ENCODE measurements at places on chromosomes 16 and 17.

DNA sequence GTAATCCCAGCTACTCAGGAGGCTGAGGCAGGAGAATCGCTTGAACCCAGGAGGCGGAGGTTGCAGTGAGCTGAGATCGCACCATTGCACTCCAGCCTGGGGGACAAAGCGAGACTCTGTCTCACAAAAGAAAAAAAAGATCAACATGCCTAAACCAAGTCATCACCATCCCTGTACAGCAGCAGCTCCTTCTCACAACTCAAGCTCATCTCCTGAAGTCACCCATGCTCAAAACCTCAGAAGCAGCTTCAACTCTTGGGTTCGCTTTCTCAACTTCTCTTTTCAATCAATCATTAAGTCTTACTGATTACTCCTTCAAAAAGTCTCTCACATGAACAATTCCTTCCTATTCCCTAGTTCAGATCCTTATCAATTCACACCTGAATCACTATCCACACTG lies 31.3 kb downstream of the PHLPP2 start:
- no peak for DNase-seq

GRCh38 chr17:7523033-7523432 lies 25.8 kb upstream of the TNFSF12 start:
- DNase-seq: no peak

DNA sequence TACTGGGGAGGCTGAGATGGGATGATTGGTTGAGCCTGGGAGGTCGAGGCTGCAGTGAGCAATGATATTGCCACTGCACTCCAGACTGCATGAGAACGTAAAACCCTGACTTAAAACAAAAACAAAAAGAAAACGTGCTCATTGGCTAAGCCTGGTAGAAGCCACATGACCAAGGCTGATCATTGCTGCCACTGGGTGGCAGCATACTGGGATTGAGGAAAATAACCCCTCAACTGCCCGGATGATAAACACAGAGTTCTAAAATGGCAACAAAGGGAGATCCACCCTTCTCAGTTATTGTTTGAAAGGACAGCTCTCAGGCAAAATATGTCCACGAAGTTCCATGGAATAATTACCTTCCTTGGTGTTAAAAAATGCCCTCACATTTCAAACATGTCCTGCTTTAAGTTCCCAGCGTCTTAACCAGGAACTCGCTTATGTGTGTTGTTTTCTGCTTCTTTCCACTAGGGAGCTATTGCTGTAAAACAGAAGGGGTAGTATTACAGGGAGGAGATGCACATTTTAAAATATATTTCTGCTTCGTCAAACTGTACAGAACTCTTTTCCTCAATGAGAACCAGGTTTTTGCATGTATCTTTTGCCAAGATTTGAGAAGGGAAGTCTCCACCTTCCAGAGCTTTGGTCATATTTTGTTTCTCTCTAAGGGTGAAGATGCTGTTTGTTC lies 675.3 kb downstream of the MAF start:
- DNase-seq: peak; percentile 10

- no peak for DNase-seq
Measured at GRCh38 chr16:67959536-67960329, 8.7 kb downstream of the SLC12A4 start.

GRCh38 chr16:57677622-57678369 lies 9.7 kb downstream of the ADGRG3 start:
- DNase-seq: no peak

- DNase-seq: no peak
Measured at GRCh38 chr16:67115639-67116038, 5.9 kb downstream of the PHAF1 start.

DNA sequence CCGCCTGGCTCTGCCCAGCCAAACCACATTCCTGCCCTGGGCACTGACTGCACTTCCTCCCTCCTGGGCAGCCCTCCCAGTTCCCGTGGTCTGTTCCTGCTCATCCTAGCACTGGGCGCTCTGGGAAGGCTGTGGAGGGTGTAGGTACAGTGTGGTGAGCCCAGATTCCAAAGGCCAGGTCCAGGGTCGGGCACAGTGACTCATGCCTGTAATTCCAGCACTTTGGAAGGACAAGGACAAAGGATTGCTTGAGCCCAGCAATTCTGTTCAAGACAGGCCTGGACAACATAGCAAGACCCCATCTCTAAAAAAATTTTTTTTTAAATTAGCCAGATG lies 30.6 kb downstream of the C16orf74 start:
- no peak for DNase-seq

DNA sequence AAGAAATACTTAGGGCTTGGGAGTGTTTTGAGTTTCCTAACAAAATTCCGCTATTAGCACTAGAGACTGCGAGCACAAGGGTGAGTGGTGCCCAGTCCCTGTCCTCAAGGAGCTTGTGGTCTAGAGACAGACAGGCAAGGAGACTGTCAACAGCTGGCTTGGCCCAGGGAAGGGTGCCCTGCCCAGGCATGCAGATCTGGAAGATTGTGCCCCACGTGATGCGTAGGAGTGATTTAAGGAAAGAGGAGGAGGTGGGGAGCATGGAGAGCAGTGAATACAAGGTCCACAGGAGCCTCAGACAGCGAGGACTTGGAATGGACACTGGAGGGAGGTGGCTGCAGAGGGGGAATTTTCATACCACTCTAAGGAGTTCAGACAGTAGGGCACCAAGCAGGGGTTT lies 25.0 kb downstream of the SCPEP1 start:
- no peak for DNase-seq

DNA sequence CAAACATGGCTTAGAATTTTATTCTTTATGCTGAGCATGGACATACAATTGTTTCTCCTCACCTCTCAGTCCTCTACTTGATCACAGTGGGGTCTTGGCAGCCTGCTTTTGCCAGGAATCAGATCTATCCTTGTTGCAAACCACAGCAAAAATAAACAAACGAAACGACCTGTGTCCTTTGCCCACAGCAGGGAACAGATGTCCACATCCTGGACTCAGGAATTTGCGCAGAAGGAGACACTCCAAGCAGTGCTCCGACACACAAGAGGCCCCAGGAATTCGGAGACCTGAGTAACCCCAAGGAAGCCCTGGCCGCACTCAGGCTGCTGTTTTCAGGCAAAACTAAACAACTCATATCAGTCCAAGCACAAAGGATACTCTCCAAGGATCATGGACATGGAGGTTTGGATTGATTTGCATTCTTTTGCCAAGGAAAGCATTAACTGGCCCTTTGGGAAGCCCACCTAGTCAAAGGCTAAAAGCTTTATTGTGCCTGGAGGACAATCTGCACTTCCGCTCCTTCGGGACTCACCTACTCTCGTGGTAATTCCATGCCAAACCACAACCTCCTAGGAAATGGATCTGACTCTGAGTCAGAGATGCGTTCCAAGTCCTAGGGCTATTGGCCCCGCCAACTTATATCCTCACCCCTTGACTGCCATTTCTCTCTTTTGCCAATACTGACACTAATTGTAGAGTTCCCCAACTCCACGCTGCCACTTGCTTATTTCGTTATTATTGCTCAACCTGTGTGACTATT lies 271.1 kb upstream of the CDH11 start:
- DNase-seq: no peak

GRCh38 chr17:80477647-80478478 lies 1.5 kb upstream of the NPTX1 start:
- DNase-seq: no peak

- DNase-seq: peak; percentile 8
Measured at GRCh38 chr16:53545433-53545832, 42.4 kb upstream of the AKTIP start.

DNA sequence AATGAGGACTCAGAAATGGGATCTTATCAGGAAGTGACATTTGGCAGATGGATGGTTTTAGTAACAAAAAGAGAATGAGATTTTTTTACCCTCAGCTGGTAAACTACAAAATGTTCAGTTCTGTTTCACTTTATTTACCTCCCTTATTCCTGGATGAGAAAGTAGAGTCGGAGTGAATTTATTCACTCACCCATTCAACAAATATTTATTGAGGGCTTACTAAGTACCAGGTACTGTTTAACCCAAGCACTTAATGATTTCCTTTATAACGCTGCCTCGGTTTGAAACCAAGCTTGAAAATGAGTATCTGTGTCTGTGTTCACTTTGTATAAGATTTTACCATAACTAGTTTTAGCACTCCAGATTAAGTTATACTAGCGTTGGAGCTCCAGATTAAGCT lies 38.1 kb downstream of the CDRT15 start:
- no peak for DNase-seq

GRCh38 chr17:30808785-30809286 lies 15.7 kb downstream of the CRLF3 start:
- DNase-seq: peak; percentile 14

- DNase-seq: no peak
Measured at GRCh38 chr16:11392041-11392581, 46.9 kb downstream of the RMI2 start.

- no peak for DNase-seq
Measured at GRCh38 chr16:3645504-3646347, 8.8 kb upstream of the DNASE1 start.

DNA sequence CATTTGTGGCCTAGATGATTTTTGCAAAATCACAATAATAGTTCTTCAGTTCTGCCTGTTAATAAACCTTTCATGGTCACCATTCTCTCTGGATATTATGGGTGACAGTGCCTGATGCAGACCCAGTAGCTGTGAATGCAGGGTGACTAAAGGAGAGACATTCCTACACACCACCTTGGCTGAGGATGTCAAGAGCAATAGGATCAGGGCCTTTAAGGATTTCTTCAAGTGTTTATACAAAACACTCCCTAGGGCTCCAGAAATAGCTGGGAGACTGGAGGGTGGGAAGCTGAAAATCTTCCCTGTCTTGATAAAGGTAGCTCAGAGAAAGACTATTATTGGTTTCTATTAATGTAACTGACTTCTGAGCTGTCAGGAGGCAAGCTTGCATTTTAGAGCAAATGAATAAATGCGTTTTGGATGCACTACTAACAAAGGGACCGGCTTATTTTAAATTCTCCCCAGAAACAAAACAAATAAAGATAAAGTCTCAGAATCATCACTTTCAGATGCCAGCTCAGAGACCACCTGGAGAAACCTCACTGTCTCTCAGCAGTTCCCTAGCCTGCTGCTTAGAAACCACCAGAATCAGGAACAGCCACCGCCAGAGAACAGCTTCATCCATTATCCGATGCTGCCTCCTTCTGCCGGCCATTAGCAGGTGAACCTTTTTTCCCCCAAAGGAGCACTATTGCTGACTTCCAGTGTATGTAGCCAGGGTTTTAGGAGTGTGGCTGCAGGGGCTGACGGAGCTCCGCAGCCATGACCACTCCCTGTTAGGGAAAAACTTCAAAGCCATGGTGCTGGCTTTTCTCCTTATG lies 171.4 kb upstream of the DYNLRB2 start:
- no peak for DNase-seq

DNA sequence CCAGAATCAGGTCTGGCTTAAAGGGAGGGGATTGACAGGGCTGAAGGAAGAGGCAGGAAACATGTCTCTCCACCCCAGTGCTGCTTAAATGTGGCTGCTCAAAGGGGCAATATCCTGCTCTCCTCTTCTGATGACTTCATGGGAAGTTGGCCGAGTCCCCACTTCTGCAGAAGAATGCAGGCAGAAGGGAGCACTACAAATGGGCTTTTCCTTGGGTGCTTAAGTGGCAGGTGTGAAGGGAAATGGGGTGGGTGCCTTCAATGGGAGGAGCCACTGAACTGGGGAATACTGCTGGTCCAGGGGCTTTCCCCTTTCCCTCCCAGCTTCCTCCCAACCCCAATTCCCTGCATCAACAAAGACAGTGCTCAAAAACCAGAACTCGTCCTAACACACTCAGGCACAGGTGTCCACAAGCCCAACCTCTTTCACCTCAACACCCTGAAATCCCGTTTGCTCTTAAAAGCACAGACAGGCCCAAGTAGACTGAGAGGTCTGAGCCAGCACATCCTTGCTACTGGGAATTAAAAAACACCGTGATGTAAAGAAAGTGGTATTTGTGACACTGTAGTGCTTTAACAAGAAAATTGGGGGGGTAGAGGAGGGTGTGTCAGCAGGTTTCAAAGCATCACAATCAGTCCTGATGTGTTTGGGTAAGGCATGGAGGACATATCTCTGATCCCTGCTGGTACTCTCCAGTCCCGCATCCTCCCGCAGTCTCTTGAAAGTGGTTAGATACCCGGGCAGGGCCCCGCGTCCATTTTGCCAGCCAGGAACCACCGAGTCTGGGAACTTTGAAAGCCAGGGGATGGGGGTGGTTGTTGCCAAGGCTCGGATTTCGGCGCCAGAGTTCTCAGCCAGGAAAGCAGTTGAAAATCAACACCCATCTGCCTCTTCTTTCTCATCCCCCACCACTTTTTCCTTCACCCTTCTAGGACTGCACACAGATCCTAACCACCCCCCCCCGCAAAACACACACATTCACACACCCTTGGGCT lies 1.6 kb downstream of the CA10 start:
- no peak for DNase-seq

DNA sequence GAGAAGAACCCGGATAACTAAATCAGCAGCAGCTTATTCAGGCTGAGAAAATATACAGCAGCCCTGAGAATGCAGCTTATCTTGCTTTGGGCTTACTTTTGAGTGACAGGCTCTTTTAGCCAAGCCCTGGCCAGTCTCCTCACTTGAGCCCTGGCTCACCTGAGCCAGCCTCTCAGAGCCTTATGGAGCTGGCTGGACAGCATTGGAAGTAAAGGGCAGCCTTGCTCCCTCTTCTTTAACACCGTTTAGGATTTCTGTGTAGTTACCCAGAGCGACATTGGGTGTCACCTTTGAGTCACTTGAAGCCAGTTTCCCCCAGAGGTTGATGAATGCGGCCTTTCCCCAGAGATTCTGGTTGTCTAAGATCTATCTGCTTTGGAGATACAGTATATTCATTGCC lies 7.7 kb upstream of the NPIPB2 start:
- peak; percentile 3 for DNase-seq

- DNase-seq: no peak
Measured at GRCh38 chr17:59746849-59747445, 39.5 kb downstream of the VMP1 start.

DNA sequence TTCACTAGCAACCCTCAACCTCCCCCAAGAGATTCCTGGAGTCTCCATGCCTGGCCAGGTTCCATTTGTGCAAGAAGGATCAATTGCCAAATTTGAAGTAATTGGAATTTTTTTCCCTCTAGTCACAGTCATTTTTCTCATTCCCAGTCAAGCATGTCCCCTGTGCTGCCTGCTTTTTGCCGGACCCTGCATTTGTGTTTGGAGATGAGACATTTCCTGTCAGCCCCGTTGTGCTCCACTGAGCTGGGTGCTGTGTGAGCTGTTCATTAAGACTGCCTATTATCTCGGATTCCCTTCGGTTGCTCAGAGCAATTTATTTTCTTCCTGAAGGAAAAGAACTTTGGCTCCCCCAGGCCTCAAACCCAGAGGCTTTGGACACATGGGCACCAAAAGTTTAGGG lies 201.0 kb upstream of the NLRP1 start:
- no peak for DNase-seq

DNA sequence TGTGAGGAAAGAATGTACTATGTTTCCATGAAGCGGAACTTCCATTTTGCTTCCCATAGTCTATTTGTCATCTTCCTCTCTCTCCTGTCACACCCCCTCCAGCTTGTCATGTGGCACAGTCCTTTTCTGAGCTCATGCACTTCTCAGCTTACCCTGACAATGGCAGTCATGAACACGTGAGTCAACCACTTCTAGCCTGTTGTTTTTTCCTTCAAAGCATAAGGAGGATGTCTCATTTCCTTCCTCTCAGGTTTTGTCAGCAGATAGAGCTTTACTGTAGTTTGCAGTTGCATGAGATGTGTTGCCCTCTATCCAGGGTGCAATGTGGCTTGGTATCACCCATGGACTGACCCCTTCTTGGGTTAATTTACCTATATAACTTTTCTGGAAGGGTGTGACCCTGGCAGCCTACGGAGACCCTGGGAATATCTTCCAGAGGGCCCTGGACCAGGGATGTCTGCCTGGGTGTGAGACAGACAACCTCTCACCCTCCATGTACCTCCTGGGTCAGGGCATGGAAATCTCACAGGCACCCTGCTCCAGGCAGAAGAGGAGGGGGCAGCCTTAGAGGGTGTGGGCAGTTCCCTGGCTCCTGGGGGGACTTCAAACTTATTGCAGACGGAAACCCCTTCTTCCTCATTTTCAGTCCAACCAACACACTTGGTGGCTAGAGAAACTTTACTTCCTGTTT lies 4.0 kb upstream of the ZNF267 start:
- DNase-seq: peak; percentile 61
